Mesothelial cell of epicardium (in vitro differentiated cells): ENCODE measurements at places on chromosomes 3 and 15. TPM values are rescaled to one million over a fixed set of nuclear protein-coding genes. Genes with fewer than 3 reads are reported as not detected.

Gene ZNF148
- total RNA-seq: 52.1 to 54.3 TPM (median 53.6 TPM) in 3 replicates

Gene PPP1R14D
- 0.63 to 1.7 TPM (median 1.2 TPM) in 3 replicates for total RNA-seq

DNA sequence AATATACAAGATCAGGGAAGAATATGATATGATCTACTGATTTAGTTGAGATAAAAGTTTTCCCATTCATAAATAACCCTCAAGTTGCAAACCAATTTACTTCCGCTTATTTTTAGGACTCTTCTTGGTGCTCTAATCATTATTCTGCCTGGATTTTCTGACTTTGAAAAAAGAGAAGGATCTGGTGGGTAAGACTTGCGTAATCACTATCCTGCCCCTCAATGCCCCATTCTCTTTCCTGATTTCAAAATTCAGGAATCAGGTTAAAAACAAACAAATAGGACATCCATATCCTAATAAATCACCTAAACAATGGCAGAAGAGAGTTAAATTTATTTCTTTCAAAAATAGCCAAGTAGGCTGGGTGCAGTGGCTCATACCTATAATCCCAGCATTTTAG, 127.5 kb downstream of the CLASP2 start:
- no peak for DNase-seq

DNA sequence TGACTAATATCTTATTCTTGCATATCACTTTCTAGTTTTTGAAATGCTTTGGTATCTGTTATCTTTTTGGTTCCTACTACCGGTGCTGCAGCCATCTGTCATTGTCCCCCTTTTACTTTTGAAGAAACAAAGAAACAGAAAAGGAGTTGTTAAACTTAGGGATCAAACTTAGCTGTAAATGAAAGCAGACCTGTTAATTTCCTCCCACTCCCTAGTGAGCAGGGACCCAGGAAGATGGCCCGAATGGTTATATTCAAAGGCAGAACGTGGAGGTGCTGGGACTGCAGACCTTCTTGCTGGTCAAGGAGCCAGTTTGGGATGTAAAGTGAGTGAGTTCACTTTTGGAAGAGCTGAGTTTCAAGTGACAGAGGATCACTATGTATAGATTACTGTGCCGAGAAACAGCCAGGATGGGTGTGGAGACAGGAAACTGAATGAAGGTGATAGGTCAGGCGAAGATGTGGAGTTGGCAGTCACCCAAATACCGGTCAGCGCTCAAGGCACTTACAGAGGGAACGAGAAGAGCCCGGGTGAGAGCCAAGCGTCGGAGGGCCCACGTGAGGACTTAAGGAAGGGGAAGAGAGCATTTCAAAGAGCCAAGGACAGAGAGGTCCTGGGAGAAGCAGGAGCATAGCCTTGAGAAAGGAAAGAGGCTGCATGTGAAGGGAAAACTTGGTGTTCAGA, 20.1 kb downstream of the KBTBD8 start:
- no peak for DNase-seq

DNA sequence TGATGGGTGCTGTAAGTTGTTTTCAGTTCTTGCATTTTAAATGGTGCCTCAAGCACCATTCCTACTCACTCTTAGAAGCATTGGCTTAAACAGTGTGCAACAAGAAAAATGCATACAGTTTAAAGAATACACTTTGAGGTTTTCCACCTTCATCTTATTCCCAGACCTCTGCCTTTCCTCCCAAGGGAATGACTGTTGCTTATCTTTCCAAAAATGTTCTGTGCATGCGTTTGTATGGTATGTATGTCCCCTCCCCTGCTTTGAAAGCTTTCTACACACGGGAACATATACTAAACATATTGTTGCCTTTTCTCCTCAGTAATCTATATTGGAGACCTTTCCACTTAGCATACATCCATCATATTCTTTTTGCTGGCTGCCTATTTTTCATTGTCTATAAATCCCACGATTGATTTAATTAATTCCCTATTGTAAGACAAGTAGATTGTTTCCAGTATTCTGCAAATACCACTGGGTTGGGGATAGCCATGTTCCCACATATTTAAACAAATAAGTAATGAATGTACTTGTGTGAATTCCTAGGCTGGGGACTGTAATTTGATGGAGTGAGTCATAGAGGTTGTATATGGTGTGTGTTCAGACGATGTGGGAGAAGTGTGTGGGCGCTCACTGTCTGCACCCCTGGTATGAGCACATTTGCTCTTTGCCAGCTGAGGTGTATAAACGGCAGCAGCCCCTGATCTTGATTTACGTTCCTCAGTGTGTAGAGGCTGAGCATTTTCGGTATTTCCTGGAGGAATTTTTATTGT, 5.8 kb downstream of the TRAK1 start:
- DNase-seq: no peak

- no peak for DNase-seq
Measured at GRCh38 chr15:101543431-101543830, 53.9 kb upstream of the PCSK6 start.

DNA sequence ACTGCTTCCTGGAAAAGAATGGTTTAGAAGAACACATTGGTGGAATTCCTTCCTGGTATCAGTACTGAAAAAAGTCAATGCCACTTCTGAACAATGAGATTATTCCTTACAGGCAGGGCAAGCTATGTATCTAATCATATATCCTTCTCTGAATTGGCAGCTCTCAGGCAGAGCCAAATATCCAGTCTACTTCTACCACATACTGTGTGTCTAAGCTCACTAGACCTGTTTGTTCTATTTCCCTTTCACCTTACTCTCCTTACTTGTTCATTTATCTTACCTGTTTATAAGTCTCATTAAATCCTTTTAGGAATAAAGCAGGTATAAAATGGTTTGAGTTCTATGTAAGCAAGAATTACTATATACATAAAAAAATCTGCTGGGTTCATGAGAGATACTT, 8.3 kb downstream of the SETMAR start:
- no peak for DNase-seq

DNA sequence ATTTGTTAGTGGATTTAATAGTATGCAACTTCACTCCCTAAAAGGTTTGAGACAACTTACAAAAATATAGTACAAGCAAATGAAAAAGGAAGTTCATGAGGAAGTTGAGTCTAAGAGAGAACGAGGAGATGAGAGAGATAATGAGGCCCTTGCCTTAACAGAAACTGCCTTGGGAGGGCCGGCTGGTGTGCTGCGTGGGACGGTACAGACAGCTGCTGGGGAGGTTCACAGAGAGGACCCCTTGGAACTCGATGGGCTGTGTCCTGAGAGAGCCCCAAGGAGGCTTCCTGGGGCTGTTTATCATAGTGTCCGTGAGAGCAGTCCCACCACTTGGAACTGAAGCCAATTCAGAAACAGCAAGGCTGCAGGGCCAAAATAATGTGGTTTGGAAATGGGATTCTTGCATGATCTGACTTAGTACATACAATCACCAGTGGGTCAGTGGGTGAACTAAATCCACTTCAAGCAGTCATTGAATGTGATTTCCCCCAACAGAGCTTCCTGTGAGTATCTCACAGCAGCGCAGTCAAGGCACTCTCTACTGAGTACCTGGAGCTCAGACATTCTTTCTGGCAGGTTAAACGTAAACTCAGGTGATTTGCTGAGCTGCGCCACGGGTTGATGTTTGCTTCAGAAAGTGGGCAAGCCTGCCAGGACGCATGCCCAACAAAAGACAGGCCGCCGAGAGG, 90.8 kb downstream of the CRTC3 start:
- DNase-seq: no peak

GRCh38 chr3:181384970-181385369, 326.8 kb upstream of the SOX2 start:
- DNase-seq: no peak

GRCh38 chr3:32421185-32421584, 29.5 kb downstream of the CMTM7 start:
- DNase-seq: no peak
